DND-41 (cell line): ENCODE measurements at places on chromosomes 3 and 15.

- DNase-seq = no peak
Measured at GRCh38 chr3:61938878-61939549, 377.6 kb downstream of the PTPRG start.

GRCh38 chr15:45168286-45168685 is 19.5 kb downstream of the SHF start:
- no peak for DNase-seq

DNA sequence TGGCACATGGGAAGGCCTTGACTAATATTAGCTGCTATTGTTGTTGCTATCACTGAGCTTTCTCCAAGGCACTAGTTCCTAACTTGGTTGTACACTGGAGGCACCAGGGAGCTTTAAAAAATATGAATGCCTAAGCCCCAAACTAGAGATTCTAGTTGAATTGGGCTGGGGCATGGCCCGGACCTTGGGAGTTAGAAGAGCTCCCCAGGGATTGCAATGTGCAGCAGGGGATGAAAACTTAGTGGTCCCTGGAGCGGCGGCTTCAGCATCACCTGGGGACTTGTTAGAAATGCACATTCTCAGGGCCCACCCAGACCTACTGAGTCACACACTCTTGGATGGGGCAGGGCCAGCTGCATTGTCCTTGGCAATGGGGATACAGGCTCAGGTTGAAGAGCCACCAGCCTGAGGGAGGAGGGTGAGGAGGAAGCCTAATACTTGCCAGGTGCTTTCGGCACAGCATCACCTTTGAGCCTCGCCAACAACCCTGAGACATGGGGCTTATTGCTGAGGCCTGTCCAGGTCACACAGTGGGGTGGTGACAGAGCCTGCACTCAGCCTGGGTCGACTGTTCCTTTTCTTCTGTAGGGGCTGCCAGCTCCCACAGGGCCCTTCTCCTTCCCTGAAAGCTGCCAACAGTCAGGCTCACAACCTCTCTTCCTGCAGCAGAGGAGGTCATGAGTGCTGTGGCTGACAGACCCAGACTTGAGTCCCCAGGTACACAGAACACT is 84.5 kb downstream of the ATP2B2 start:
- DNase-seq = no peak

DNA sequence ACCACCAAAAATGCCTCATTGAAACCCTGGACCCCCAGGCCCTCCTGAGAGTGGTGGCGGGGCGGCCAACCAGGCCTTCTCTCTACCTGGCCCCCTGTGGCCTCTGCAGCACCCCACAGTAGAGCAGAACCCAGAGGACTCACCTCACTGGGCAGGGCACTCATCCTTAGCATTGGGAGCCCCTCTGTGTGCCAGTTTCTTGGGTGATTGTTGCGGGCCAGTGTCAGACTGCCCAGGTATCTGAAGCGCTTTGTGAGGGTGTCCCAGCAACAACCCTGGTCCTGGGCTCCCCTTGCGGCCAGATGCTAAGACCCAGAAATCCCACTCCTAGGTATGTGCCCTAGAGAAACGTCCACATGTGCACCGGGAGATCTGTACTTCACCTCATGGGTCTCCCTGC is 20.7 kb upstream of the MRPS22 start:
- no peak for DNase-seq

DNA sequence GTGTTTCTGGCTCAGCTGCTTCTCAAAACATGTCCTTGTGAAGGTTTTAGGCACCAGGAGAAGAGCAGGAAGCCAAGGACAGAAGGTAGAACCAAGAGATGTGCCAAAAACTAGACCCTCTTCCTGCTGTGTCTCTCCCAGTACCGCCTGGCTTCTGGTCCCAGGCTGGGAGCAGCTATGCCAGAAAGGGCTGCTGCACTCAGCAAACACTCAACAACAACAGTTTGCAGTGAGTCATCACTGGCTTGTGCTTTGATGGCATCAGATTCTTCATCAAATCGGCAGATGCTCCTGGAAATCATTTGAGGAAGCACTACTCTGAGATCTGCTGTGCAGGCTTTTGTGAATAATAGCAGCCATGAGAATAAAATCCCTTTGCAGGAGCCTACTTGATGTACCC is 63.2 kb downstream of the DGKG start:
- no peak for DNase-seq

DNA sequence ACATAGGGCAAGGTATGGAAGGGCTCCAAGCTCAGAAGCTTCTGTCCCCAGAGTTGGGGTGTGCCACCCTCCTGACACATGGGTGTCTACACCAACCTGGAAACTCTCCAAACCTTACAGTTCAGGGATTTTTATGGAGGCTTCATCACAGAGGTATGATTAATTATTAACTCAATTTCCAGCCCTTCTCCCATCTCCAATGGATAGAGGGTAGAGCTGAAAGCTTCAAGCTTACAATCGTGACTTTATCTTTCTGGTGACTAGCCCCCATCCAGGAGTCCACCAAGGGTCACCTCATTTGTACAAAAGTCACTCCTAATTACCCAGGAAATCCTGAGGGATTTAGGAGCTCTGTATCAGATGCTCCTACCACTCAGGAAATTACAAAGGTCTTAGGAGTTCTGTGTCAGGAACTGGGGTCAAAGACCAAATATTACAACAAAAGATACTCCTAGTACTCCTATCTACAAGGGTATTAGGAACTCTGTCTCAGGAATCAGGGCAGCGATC is 62.7 kb downstream of the TFDP2 start:
- no peak for DNase-seq

DNA sequence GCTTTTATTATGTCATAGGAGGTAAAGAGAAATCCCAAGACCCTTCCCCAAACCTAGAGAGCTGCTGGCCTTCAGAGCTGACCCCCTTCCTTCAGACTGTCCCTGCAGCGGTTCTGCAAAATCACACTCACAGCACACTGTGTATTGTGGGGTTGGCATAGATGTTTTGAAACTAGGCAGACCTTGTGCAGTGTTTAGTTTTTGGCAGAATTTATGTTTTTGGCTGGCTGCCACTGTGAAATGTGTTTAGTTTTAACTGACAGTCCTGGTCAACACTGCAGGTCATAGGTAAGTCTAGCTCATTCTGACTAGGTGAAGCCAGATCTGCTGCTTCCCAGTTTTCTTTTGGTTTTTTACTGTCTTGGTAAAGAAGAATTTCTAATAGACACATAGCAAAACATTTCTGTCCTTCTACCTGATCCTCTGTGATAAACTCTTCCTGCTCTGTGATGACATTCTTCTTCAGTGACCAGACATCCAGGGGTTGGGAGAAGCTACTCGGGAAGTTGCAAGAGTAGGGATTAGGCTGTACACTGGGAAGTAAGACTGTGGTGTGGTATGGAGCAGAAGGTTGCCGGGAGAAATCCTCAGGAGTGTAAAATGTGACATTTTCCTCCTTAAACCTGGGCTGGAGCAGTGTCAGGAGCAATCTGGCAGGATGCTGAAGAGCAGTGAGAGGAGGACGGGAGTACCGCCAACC is 209.6 kb upstream of the MCTP2 start:
- no peak for DNase-seq

DNA sequence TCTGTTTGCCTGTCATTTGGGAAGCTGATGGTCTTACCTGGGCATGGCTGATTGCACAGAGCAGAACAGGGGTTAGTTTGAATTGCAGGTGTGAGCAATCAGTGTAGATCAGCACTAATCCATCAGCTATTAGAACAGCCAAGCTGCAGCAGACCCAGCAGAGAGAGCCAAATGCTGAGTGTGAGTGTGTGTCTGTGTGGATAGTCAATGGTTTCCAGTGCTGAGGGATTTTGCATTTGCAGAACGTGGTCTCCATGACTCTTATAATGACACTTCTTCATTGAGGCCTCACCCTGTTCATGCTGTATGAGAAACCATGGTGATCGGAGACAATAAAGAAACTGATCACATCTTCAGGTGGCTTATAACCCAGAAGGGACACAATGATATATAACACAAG is 312.1 kb downstream of the SOX2 start:
- DNase-seq = no peak

GRCh38 chr3:183634707-183635106 is 716 bp upstream of the KLHL24 start:
- no peak for DNase-seq
